Ascending aorta (tissue), 2 donors: ENCODE measurements at places on chromosomes 11 and 22. TPM values are rescaled to one million over a fixed set of nuclear protein-coding genes. Genes with fewer than 3 reads are reported as not detected.
A peak's percentile ranks its signal among the peaks of the same experiment; 100 is the strongest.

DNA sequence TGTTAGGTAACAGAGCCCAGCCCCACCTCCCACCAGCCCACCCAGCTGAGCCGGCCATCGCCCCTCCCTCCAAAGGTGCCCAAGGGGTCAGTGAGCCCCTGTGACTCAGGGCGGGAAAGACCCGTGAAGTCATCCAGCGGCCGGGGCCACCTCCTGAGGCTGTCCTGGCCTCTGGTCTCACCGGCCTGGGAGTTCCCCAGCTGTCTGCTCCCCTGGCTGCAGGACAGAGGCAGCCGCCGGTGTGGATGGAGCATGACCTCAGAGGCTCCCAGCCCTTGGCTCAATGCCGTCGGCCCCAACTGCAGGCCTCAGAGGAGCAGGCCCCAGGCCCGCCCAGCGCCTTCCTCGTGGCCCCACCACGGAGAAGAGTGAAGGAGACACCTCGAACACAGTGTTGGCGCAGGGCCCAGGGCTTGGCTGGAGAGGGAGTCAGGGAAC, 28.7 kb downstream of the RPL3 start:
- peak; percentile 75 for DNase-seq

DNA sequence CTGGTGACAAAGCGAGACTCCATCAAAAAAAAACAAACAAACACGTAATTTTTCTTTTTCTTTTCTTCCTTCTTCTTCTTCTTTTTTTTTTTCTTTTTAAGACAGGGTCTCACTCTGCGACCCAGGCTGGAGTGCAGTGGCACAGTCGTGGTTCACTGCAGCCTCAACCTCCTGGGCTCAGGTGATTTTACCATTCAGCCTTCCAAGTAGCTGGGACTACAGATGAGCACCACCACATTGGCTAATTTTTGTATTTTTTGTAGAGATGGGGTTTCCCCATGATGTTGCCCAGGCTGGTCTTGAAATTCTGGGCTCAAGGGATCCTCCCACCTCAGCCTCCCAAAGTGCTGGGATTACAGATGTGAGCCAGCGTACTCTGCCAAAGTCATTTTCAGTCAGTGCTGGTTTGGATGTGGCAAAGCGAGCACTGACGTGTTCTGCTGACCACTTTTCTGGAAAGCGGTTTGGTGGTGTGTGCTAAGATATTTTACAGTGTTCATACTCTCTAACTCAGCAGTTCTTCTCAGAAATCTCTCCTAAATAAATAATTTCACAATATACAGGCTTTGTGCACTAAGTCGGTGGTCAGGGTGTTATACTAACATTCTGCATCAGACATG, 10.7 kb downstream of the FAM118A start:
- DNase-seq, result peak; percentile 83

DNA sequence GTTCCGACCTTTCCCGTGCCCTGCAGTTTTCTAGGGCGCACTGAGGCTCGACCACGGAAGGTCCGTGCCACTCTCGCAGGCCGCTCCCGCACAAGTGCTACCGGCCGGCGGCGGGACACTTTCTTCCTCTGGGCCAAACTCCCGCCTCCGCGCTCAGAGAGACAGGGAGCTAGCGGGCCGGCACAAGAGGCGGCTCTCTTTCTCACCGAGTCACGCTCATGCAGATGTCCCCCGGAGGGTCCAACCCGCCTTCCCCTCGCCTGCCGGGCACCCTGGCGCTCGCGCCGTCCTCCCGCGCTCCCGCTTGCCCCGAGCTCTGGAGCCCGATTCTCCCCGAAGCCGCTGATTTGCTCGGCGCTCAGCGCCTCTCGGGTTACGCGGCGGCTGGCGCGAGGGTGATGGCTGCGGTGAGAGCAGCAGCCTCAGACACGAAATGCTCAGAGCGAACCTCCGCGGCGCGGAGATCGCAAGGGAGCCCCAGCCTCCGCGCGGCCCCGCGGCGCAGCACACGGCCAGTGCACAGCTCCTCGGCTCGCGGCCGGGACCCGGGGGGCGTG, 1.0 kb downstream of the LMO1 start:
- no peak for DNase-seq

GRCh38 chr11:134260503-134260902, 7.1 kb downstream of the ACAD8 start:
- DNase-seq, result no peak

- no peak for DNase-seq
These were observed 36.0 kb downstream of the IRAG1 start for GRCh38 chr11:10657308-10658271.

GRCh38 chr11:10351765-10352641, 47.1 kb downstream of the ADM start:
- peak; percentile 81 for DNase-seq

GRCh38 chr11:76638270-76639197, 32.0 kb downstream of the LRRC32 start:
- no peak for DNase-seq

GRCh38 chr11:126477535-126478305, 122.2 kb downstream of the ST3GAL4 start:
- DNase-seq, result no peak

DNA sequence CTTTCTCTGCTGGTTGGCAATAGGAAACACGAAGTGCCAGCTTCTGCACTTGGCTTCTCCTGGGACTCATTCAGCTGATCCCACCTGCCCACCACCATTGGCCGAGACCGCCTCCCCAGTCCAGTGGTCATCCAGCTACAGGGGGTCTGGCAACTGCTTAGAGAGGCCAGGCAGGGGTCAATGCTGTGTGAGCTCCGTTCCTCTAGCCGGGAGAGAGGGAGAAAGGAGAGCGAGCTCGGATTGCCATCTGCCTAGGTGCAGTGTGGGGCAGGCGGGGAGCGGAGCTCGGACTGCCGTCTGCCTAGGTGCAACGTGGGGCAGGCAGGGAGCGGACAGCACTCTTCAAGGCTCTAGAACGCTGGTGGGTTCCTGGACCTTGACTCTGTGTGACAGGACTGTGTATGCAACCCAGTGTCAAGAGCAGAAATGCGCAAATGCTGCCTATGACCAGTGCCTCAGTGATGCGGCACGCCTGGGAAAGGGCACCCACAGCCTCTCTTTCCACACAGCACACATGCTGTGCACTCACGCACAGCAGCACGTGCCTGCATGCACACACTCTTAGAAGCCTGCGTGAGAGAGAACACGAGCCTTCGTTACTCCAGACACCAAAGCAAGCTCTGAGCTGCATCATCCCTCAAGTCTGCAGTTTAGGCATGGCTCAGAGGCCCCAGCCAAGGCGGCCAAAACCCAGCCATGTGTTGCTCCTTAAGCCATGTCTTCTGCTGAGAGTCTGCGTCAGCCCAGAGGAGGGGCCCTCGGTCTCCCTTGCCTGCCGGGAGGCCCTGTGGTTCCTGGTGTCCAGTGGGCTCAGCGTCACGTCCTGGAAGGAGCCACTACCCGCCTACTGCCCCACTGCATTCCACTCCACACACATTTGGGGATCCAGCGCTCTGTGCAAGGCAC, 26.8 kb upstream of the JAM3 start:
- DNase-seq, result no peak

GRCh38 chr11:66685276-66686099, 7.8 kb upstream of the RBM4B start:
- DNase-seq, result no peak

DNA sequence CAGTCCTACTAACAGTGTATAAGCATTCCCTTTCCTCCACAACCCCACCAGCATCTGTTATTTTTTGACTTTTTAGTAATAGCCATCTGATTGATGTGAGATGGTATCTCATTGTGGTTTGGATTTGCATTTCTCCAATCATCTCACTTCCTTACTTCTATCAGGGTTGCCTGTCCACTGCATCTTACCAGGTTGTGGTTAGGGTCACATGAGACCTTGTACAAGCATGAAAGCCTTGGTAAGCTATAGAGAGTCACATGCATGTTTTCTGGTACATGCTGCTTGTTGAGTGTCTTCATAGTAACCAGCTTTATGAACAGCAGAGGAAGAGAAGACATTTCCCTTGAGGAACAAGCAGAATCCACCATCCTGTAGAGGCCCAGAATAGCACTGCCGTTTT, 102.9 kb upstream of the PAX6 start:
- no peak for DNase-seq

- DNase-seq, result no peak
These were observed 56.3 kb downstream of the KREMEN1 start for GRCh38 chr22:29128891-29129807.

- DNase-seq, result no peak
These were observed 7.4 kb downstream of the ETS1 start for GRCh38 chr11:128579798-128580504.

GRCh38 chr11:27184458-27185312, 144.1 kb downstream of the BBOX1 start:
- no peak for DNase-seq

DNA sequence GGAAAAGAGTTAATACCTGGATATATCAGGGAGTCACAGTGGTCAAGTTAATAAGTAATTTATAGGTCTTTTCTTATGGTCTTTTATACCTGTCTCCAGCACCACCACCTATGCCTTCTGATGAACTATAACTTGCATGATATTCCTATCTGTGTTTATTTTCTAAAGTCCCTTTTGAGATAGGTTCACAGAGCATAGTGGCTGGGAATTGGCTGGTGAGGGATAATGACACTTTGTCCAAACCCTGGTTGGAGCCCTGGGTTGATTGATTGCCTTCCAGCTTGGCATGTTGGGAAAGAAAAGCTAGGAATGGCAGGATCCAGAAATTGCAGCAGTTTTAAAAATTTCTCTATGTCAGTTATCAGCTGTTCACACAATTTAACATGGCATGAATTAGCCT, 23.2 kb downstream of the HIPK3 start:
- DNase-seq, result no peak

- no peak for DNase-seq
These were observed 18.4 kb upstream of the TLCD5 start for GRCh38 chr11:120306519-120307242.

The ACTN3 gene
- not detected for total RNA-seq

The HIKESHI gene
- 28.9 TPM for total RNA-seq

The C11orf16 gene
- total RNA-seq, result not detected

The LSP1 gene
- total RNA-seq, result 41.9 TPM

The OR10G6 gene
- not detected for total RNA-seq
